Endothelial cell of umbilical vein (primary cell): ENCODE measurements at places on chromosomes 1 and 21.
A peak's percentile ranks its signal among the peaks of the same experiment; 100 is the strongest.

DNA sequence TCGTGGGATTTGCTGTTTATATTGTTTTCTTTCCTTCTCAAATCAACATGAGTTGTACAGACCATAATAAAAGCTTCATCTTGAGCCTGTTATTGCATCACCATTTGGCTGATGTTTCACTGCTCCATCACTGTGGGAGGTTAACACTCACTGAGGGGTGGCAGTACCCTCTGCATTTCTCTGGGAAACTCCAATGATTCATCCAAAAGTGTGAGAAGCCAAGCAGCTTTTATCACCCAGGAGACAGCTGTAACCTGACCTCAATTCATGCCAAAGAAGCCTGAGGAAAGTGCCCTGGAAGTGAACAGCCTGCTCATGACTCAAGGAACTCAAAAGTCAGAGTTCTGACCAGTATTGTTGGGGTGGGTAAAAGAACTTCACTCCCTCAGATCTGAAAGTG lies 84.1 kb downstream of the GPR88 start:
- no peak overlapping the region for H3K4me3 ChIP-seq
- peak; percentile 96 for DNase-seq
- H3K4me1 ChIP-seq = peaks cover 25% of the 10 kb centered on the region
- H3K27me3 ChIP-seq = no peaks in the 10 kb centered on the region
- H3K36me3 ChIP-seq = no peaks in the 10 kb centered on the region

GRCh38 chr1:166322470-166322869 lies 155.7 kb upstream of the FAM78B start:
- H3K36me3 ChIP-seq = no peaks in the 10 kb centered on the region
- no peaks in the 10 kb centered on the region for H3K27me3 ChIP-seq
- DNase-seq = no peak
- no peak overlapping the region for H3K27ac ChIP-seq

- H3K27me3 ChIP-seq = no peaks in the 10 kb centered on the region
- no peaks in the 10 kb centered on the region for H3K36me3 ChIP-seq
- H3K27ac ChIP-seq = no peak overlapping the region
- DNase-seq = no peak
- peaks cover 6% of the 10 kb centered on the region for H3K4me1 ChIP-seq
Measured at GRCh38 chr1:200448034-200448762, 38.4 kb upstream of the ZNF281 start.

DNA sequence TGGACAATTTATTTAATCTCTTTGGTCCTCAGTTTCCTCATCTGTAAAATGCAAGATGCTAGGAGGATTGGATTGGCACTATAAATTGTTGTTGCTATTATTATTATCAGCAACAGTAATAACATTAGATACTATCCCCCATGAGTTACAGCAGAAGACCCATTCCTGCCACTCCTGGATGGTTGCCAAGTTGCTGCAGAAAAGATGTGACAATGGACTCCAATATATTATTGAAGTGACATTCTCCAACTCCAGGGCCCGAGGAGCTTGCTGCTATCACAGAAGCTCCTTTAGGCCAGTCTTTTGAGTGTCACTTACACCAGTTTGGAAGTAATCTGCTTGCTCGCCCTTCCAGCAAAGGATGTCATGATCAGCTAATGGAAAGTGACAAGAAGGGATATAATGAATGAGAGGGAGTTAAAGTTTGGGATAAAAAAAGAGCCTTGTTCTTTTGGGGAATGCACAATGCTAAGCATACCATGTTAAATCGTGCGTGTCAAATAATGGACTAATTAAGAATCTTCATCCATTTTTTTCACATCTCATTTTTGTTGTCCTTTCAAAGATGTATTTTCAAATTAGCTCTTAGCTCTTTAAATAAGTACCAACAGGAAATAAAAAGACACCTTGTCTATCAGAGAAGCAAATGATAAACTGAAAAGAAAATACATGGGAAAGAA lies 19.5 kb upstream of the PROX1 start:
- no peaks in the 10 kb centered on the region for H3K36me3 ChIP-seq
- H3K27ac ChIP-seq = no peak overlapping the region
- peaks cover 9% of the 10 kb centered on the region for H3K4me1 ChIP-seq

DNA sequence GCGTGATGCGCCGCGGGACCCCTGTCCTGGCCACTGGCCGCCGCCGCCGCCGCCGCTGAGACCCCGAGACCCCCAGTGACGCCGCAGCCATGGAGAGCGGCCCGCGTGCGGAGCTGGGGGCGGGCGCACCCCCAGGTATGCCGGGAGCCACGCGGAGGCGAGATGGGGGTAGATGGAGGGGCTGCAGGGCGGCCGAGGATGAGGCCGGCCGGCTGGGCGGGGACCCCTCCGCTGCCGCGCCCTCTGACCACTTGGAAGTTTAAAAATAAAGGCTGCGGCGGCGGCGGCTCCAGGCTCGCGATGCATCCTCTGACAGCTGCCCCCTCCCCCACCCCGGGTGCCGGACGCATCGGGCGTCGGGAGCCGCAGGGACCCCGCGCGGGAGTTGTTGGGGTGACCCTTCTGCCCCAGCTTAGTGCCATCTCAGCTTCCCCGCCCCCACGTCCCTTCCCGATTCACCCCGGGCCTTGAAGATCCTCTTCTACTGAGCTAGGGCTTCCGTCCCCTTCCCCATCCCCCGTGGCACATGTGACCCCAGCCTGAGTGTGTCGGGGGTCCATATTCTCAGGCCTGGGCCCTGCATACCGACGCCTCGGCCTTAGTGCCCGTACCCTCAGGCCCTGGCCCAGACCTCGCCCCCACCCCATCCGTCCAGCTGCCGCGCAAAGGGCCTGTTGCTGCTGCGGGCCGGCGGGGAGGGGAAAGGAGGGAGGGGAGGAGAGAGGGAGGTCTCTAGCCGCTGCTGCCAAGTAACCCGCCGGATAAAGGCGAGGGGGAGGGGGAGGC lies 562 bp downstream of the MAP7D1 start:
- peaks cover 51% of the 10 kb centered on the region for H3K4me1 ChIP-seq
- no peaks in the 10 kb centered on the region for H3K27me3 ChIP-seq
- H3K27ac ChIP-seq = peak overlapping the region; percentile 93
- peak; percentile 82 for DNase-seq
- peak overlapping the region; percentile 80 for H3K4me3 ChIP-seq

DNA sequence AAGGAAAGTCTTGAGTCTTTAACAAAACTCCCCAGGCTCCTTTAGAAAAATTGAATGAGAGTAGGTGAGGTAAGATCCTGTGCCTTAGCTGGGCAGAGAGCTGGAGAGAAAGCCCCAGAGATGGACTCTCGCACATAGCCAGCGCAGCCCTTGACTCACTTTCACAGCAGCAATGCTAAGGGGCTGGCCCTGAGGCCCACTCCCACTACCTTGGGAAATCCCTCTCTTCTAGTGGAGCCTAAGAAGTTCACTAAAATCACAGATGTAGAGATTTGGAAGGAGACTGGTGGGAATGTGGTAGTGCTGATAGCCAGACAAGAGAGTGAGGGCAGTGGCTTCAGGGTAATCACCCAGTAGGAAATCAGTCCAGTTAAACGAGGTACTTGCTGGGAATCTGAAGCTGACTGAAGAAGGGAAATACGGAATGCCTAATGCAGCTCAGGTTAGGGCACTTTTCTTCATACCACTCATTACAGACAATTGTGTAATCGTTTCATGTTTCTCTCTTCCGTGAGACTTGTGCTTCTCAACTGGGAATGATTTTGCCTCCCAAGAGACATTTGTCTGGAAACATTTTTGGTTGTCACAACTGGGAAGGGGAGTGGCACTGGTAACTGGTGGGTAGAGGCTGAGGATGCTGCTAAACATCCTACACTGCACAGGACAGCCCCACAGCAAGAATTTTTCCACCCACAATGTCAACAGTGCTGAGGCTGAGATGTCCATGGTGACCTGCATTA lies 42.4 kb upstream of the LRRC8C start:
- peaks cover 8% of the 10 kb centered on the region for H3K4me1 ChIP-seq
- H3K36me3 ChIP-seq = no peaks in the 10 kb centered on the region
- H3K27me3 ChIP-seq = no peaks in the 10 kb centered on the region
- no peak overlapping the region for H3K27ac ChIP-seq
- no peak overlapping the region for H3K4me3 ChIP-seq

DNA sequence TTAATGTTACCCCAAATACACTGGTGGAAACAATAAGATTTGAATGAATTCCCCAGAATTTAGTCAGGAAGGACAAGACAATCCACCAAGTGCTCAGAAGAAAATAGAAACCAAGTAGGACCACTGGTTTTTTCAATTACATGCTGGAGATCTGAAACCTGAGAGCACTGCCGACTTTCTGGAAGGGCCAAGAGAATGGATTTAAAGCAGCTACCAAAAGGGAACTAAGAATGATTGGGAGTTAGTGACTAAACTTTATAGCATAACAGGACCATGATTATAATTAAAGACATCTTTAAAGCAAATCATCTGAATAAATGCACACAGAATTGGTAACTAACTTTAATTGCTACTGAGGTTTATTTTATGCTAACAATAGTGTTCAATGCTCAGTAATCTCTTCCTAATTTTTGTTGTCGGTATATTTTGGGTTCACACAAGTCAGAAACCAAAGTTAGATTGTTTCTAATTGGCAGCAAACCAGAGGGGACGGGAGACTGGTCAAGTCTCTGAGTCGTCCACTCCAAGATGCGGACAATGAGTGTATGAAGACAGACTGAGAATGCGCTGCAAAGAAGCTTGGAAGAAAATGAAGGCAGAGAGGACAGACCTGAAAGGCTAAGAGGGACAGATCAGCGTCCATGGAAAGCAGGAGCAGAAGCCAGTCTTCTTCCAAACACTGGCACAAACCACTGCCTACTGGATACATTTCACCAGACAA lies 2.3 kb upstream of the RGS13 start:
- H3K36me3 ChIP-seq = no peaks in the 10 kb centered on the region
- no peak overlapping the region for H3K27ac ChIP-seq
- no peaks in the 10 kb centered on the region for H3K4me1 ChIP-seq
- H3K4me3 ChIP-seq = no peak overlapping the region
- no peaks in the 10 kb centered on the region for H3K27me3 ChIP-seq
- DNase-seq = no peak

GRCh38 chr1:222867316-222867715 lies 52.5 kb downstream of the DISP1 start:
- no peaks in the 10 kb centered on the region for H3K4me1 ChIP-seq
- H3K4me3 ChIP-seq = no peak overlapping the region
- H3K27me3 ChIP-seq = no peaks in the 10 kb centered on the region

DNA sequence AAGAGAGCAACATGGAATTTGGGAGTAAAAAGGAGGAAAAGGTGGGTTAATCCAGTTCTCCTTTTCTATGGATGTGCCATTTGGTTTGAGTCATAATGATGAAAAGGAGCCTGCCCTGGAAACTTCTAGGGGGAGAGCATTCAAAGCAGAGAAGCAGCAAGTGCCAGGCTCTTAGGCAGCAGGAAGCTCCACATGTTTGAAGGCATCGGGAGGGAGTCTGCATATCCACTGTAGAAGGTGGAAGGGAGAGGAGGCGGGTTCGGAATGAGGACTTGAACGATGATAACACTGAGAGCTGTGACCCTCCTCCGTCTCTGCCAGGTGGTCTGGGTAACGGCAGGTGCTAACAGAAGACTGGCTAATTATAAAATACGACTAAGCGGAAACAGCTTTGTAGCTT lies 128.2 kb downstream of the RYR2 start:
- H3K4me3 ChIP-seq = no peak overlapping the region
- H3K27me3 ChIP-seq = no peaks in the 10 kb centered on the region
- H3K27ac ChIP-seq = no peak overlapping the region
- peaks cover 6% of the 10 kb centered on the region for H3K4me1 ChIP-seq
- no peaks in the 10 kb centered on the region for H3K36me3 ChIP-seq

GRCh38 chr1:40620586-40621210 lies 44.8 kb downstream of the RIMS3 start:
- H3K4me1 ChIP-seq = no peaks in the 10 kb centered on the region
- H3K27me3 ChIP-seq = peaks cover 14% of the 10 kb centered on the region
- H3K36me3 ChIP-seq = no peaks in the 10 kb centered on the region
- no peak overlapping the region for H3K27ac ChIP-seq
- H3K4me3 ChIP-seq = no peak overlapping the region
- no peak for DNase-seq

- no peaks in the 10 kb centered on the region for H3K27me3 ChIP-seq
- H3K4me1 ChIP-seq = peaks cover 40% of the 10 kb centered on the region
- H3K4me3 ChIP-seq = peak overlapping the region; percentile 29
- no peaks in the 10 kb centered on the region for H3K36me3 ChIP-seq
Measured at GRCh38 chr1:113042285-113043143, 30.5 kb upstream of the LRIG2 start.

GRCh38 chr1:32151319-32151787 lies 28.1 kb upstream of the TXLNA start:
- DNase-seq = peak; percentile 16
- H3K36me3 ChIP-seq = no peaks in the 10 kb centered on the region
- H3K4me3 ChIP-seq = no peak overlapping the region
- no peak overlapping the region for H3K27ac ChIP-seq
- no peaks in the 10 kb centered on the region for H3K27me3 ChIP-seq

- H3K27me3 ChIP-seq = no peaks in the 10 kb centered on the region
- no peak overlapping the region for H3K27ac ChIP-seq
- no peak overlapping the region for H3K4me3 ChIP-seq
- H3K36me3 ChIP-seq = no peaks in the 10 kb centered on the region
- no peak for DNase-seq
Measured at GRCh38 chr1:215357901-215358300, 209.2 kb upstream of the KCTD3 start.

- no peak overlapping the region for H3K4me3 ChIP-seq
- no peak for DNase-seq
Measured at GRCh38 chr1:194184974-194185373, 998.6 kb upstream of the B3GALT2 start.

- DNase-seq = no peak
- H3K4me3 ChIP-seq = no peak overlapping the region
- no peaks in the 10 kb centered on the region for H3K36me3 ChIP-seq
- peaks cover 17% of the 10 kb centered on the region for H3K27me3 ChIP-seq
- H3K4me1 ChIP-seq = peaks cover 13% of the 10 kb centered on the region
- no peak overlapping the region for H3K27ac ChIP-seq
Measured at GRCh38 chr1:235643837-235644692, 5.5 kb downstream of the GNG4 start.

DNA sequence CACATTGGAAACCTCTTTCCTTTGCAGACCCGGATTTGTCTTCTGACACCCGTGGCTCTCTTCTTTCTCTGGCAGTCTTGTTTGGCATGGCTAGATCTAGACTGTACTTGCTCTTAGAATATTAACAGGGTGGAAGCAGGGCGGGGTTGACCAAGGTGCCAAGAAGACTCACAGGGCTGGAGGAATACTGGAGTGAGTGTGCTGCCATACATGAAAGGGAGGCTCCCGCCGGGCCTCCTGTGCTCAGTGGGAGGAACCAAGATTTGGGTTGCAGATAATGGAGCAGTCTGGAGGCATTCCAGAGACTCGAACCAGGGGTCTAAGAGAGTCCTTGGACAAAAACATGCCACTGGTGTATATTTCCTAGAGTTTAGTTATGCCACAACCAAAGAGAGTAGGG lies 27.6 kb upstream of the SNX27 start:
- no peak overlapping the region for H3K4me3 ChIP-seq
- H3K27me3 ChIP-seq = no peaks in the 10 kb centered on the region
